ENCODE measurements at places on chromosomes 7 and 10.
A peak's percentile ranks its signal among the peaks of the same experiment; 100 is the strongest.

GRCh38 chr10:112843623-112844022 lies 106.4 kb upstream of the TCF7L2 start:
- no peak for DNase-seq

DNA sequence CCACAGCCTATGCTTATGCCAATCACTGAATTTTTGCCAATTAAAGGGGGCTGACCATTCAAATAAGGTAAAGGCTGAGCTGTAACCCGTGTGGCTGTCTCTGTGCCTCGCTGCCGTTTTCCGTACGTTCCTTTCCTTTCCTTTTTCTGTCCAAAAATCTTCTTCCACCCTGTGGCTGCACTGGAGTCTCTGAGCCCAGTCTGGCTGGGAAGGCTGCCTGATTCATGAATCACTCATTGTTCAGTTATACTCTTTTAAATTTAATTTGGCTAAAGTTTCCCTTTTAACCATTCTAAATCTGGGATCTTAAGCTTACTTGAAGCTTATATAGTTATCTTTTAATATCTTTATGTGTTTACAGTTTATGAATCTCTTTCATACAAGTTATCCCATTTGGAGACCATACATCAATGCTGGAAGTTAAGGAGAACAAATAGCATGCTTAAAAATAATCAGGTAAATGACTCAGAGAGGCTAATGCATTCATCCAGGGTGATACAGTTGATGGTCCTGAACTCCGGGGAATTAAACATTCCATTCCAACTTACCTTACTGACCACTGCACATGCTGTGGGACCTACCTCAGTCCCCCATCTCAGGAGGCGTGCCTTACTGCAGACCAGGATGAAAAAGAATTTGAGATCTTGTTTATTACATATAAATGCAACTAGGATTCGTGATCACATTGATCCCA lies 385.3 kb upstream of the ADARB2 start:
- DNase-seq: no peak

GRCh38 chr7:111370002-111370401 lies 192.3 kb downstream of the IMMP2L start:
- no peak for DNase-seq

- DNase-seq: no peak
These were observed 834.4 kb upstream of the MBL2 start for GRCh38 chr10:53606981-53607380.

DNA sequence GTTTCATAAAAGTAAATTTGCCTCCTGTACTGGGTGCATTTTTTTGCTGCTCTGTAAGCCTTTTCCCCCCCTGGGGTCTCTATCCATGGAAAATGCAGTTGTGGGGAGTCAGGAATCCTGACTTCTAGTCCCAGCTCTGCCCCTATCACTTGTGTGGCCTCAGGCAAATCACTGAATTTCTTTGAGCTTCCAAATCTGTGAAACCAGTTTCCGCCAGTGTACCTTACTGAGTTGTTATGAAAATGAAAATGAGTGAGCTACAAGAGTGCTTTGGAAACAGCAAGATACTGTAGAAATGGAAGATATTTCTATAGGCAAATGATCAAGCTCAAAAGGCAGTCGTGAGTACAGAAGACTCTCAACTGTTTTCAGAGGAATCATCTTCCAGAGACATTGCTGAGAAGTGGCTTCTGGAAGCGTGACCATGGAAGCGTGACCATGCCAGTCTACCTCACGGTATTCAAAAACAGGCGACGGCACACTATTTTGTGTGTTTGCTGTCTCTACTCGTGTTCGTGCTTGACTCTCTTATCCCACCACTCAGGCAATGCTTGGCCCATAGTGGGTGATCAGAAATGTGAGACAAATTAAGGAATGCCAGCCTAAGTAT lies 107.4 kb downstream of the ATXN7L1 start:
- DNase-seq: no peak

DNA sequence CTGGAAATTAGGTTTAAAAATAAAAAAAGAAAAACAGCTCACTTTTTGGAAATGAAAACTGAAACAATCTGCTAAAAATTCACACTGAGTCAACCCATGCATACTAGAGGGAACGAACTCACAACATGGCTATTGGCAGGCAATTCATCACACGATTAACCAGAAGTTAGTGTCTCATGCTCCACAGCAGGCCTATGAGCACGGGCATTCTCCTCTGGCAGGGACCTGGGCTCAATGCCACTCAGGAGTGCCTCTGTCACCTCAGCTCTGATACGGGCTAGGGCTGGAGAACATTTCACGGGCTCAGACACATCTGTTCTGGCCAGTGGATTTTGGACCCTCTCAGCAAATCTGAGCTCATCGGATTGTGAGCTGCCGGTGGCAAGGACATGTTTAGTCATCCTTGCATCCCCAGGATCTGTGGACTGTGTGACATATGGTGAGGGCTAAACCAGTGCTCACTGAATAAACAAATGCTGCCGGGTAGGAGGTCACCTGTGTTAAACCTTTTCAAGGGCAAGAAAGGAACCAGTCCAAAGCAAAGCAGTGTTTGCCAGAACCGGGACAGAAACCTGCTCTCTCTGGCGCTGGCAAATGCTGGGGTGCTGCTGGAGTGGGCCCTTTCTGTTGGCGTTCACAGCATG lies 40.1 kb downstream of the POLR3A start:
- DNase-seq: no peak

DNA sequence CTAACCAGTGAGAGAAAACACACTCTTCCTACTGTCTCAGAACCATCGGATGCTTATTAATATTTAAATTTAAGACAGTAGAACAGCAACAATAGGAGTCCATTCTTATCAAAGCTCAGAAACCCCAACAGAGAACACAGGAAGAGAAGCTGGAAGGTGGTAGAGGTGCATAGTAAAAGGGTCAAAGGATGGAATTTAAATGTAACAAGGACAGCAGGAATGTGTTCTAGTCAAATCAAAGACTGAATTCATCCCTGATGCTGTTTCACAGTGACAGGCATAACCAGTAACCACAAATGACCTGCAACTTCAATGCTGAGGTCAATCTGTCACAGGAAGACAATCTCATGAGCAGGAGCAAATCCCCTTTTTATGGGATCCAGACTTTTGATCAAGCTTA lies 1259.7 kb downstream of the XPNPEP1 start:
- DNase-seq: no peak

GRCh38 chr7:104127204-104127603 lies 80.6 kb downstream of the ORC5 start:
- no peak for DNase-seq

DNA sequence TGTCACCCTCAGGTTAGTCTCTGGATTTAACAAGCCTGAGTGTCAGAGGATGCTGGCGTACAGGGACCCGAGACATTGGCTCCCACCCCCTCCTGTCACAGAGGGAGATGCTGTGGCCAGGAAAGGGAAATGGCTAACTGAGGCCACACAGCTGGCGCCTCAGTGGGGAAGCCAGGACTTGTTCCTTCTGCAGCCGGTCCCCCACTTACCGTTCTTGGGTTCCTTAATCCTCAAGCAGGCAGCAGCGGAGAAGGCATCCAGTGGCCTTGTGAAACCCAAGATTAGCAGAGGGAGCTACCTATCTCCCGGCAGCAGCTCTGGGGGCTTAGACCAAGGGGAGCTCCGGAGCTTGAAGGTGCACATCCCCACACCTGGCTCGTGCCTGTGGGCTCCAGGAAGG lies 65.4 kb downstream of the NEURL1 start:
- DNase-seq: no peak

GRCh38 chr10:105207476-105207995 lies 566.4 kb downstream of the SORCS3 start:
- DNase-seq: no peak

GRCh38 chr10:73424478-73424877 lies 8.9 kb downstream of the MSS51 start:
- no peak for DNase-seq

DNA sequence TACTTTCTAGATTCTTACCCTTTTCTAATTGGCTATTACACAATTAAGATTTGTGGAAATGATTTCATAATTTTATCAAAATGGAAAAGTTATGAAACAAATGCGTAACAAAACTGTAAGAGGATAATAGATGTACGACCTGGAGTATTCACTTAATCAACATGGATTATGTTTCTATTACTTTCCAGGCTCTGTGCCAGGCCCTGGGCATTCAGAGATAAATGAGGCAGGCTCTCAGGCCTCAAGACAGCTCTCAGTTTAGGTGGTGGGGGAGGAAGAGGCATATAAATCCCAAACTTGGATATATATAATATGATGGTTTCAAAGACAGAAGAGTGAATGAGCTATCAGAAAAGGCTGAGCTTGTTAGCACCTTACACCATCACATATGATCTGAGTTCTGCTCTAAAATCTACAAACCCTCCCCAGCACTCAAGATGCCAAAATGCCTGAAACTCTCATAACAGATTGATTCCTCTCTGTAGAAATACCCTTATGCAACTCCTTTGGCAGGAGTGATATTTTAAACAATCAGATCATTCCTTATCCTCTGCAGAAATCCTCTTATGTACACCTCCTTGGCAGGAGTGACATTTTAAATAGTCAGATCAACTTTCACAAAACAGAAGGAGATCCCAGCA lies 42.5 kb downstream of the ACBD5 start:
- no peak for DNase-seq

- no peak for DNase-seq
These were observed 3.4 kb upstream of the C1GALT1 start for GRCh38 chr7:7178906-7179305.

GRCh38 chr10:24616536-24616935 lies 107.2 kb downstream of the ARHGAP21 start:
- DNase-seq: no peak

DNA sequence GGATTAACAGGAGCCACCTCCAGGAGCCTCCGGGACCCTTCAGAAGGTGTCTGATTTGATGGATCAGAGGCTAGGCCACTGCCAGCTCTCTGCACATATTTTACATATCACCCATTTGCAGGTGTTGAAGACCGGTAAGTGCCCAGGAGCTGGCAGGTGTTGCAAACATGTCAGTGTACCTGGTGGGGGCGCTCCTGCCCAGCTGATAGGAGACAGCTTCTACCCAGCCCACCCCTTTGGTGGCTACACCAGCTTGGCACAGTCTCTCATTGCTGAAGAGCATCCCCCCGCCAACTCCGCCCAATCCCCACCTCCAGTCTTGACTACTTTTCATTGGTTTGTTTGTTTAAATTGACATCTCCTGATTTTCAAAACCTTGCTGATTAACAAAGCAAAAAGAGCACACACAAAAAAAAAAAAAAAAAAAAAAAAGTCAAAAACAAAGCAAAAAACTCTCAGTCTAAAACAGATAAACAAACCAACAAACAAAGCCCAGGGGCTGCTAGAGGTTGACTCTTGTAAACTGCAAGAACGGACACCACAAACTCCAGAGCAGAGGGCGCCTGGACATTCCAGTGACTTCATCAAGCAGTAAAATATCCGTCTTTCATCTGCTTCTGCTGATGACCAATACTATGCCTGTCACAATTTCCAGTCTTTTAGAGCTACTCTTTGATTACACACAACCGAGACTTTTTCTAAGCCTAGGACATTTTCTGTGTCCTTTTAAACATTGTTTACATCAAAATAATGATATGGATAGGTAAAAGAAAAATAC lies 275.3 kb downstream of the NRG3 start:
- no peak for DNase-seq

- no peak for DNase-seq
These were observed 713.1 kb downstream of the GATA3 start for GRCh38 chr10:8767591-8767990.

DNA sequence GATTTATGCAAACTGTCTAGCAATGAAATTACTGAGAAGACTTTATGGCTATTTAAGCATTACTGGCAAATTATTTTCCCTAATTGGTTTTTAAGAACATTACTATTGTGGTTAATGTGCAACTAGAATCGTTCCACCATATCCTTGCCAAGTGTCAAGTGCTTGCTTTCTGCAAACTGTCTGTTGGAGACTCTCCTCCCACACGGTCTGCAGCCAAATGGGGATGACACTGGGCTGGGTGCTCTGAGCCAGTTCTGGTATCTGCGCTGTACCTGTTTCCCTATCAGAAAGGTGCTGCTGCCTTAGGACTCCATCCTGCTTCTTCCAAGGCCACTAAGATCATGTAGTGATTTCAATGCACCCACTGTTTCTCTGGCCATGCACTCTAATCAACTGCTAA lies 110.4 kb downstream of the RAMP3 start:
- DNase-seq: no peak

DNA sequence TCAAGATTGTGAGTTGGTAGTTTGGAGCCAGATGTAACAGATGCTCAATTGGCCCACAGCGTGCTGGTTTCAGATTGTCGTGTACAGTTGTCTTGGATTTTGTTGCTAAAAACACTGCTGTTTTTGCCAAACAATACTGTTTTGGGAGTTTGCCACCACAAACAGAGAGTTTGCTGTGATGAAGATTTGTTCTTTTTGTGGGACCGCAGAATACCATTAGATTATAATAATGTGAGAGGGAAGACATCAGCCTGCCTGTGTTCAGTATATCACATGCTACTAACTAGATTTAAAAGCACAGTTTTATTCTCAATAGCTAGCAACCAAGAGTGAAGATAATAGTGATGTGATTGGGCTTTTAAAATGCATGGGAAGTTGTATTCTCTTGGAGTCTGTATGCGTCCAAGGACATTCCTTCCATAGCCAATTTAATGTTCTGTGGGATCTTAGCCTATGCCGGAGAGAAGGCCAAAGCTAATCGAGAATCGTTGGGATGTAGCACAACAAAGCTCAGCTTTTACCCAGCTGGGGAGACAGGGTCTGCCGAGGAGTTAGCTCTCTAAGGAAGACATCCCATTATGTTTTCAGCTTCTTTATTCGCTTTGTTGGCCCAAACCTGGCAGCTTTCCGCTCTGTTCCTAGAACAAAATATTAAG lies 18.7 kb upstream of the ITGA8 start:
- peak; percentile 16 for DNase-seq

GRCh38 chr7:45457591-45457990 lies 116.6 kb upstream of the ADCY1 start:
- DNase-seq: no peak

DNA sequence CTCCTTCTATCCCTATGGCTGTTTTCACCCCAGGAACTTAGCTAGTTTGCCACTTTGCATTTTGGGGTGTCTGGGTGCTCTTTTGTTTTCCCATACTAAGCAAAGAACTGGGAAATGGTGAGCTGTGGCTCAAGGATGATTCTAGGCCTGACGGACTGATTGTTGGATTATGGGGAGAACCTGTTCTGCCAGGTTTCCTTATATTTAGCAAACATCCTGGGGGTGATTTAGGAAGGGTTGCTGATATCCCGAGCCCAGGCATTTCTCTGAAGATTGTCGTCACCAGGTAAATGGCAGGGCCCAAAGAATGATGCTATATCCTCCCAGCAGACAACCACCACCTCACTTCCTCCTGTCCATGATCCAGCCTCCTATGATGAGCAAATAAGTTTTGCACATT lies 72.1 kb upstream of the GRB10 start:
- no peak for DNase-seq

- no peak for DNase-seq
These were observed 1.0 kb downstream of the NKX2-3 start for GRCh38 chr10:99533496-99534449.

- no peak for DNase-seq
These were observed 85.0 kb downstream of the VIPR2 start for GRCh38 chr7:159059629-159060028.

Data from fibroblast of skin of left biceps (primary cell).